ENCODE measurements at places on chromosomes 2 and 18.

- no peak for DNase-seq
Observed at GRCh38 chr2:179311101-179311500, 46.5 kb upstream of the SESTD1 start.

- no peak for DNase-seq
Observed at GRCh38 chr18:3442919-3443318, 7.1 kb upstream of the TGIF1 start.

- DNase-seq: no peak
Observed at GRCh38 chr2:6297238-6297637, 568.5 kb downstream of the CMPK2 start.

GRCh38 chr2:207475546-207475945 lies 54.2 kb upstream of the CREB1 start:
- DNase-seq: no peak

GRCh38 chr2:45000921-45001868 lies 8.1 kb downstream of the SIX2 start:
- DNase-seq: no peak

All from activated T-cell treated with anti-CD3 and anti-CD28 coated beads for 24 hours (primary cell).